ENCODE measurements at places on chromosomes 11 and 22.

DNA sequence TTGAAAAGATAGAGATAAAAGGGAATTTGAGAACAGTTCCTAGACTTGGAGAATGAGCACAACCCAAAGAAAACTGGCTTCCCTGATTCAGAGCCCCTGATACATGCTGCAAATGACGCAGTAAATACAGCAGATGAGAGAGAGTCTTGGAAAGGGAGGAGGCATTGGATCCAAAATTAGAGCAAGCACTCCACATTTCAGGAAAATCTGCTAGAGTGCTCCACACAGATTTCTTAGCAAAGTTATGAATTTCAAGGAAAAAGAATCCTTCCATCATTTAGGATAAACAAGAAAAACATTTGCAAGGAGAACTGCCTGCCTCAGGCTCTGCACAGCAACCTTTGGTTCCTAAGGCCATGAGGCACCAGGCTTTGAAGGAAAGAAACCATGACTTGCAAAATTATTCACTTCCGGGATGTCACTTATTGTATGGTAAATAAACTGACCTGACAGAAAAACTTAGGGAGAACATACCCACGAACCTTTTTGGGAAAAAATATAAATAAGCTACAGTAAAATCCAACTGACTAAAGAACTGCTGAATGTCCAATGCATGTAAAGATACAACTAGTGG lies 89.8 kb upstream of the RTL6 start:
- DNase-seq, result no peak

DNA sequence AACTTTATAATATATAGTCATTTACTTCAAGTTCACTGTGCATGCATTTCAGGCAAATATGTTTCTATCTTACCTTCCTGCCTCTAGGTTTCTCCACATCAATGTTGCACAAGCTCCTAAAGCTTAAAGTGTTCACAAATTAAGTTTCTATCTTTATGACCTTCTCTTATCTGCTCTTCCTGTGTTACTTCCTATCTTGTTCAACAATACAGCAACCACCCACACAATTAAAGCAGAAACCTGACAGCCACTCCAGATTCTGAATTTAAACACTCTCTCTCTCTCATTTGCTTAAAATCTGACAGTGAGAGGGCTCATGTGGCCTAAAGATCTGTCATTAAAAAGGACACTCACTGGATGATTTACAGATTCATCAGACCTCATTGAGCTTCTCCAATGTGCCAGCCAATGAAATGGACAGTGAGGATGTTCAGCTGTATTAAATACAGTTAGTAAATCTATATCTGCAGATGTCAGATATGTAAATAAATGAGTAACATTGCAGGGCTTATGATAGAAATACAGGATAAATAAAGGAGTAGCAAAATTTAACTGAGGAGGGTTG lies 10.9 kb downstream of the PDGFD start:
- no peak for DNase-seq

- DNase-seq, result no peak
Measured at GRCh38 chr22:25839755-25840154, 97.8 kb downstream of the MYO18B start.

- peak; percentile 33 for DNase-seq
Measured at GRCh38 chr11:15770798-15771414, 585.4 kb downstream of the SOX6 start.

DNA sequence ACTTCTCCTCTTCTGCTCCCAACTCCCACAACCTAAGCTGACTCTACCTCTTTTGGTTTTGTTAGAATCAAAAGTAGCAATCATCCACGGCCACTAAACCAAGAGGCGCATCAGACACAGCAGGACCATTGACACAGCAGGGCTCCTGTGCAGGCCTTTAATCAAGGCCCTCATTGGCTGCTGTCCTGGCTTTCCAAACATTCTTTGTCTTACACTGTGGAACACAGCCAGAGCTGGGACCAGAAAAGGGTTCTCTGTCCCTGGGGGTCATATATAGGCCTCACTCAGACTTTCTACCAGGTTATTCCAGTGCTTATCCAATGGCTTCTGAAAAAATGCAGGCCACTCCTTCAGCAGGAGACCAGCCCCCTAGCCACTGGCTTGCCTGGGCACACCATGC lies 212.7 kb upstream of the NTM start:
- DNase-seq, result no peak

All from stimulated activated CD4-positive, alpha-beta T cell treated with anti-CD3 and anti-CD28 coated beads, Interleukin-12 subunit alpha, Interleukin-12 subunit beta, amount 100 ng/mL, for 24 hours (primary cell).